Stimulated activated CD8-positive, alpha-beta memory T cell treated with anti-CD3 and anti-CD28 coated beads, Interleukin-7, amount 100 ng/mL, for 1 hour (primary cell): ENCODE measurements at places on chromosomes 1 and 21.

DNA sequence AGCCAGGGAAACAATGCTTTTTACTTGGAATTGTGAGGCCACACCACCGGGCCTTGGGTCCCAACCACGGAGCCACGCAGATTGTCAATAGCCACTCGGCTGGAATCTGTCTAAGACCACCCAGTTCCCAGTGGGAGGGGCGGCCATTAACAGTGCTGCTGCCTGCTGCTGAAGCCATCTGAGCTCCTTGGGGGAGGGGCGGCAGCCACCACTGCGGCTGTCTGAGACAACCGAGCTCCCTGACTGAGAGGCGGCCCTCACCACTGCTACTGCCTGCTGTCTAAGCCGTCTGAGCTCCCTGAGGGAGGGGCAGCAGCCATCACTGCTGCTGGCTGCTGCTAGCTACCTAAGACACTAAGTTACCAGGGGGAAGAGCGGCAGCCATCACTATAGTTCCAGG lies 64.3 kb downstream of the DMRTA2 start:
- no peak for DNase-seq

GRCh38 chr1:230827081-230827681 lies 41.1 kb downstream of the C1orf198 start:
- no peak for DNase-seq

DNA sequence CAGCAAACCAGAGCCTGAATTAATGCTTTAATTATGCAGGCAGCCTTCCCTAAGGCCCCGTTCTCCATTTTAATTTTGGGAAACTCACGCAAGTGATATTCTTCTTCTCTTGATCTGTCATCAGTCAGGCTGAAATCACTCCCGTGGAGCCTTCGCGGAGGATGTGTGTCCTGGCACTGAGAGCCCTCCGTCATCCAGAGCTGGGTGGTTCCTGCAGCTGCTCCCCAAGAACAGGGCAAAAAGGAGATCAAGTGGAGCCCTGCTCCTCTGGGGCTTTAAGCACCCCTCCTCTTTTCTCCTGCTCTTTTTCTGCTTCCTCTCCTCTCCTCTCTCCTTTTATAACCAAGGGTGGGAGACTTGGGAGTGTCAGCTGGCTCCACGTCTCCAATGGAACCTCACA lies 133.2 kb upstream of the CACNA1E start:
- no peak for DNase-seq

GRCh38 chr1:147105909-147106308 lies 66.4 kb downstream of the PRKAB2 start:
- no peak for DNase-seq

DNA sequence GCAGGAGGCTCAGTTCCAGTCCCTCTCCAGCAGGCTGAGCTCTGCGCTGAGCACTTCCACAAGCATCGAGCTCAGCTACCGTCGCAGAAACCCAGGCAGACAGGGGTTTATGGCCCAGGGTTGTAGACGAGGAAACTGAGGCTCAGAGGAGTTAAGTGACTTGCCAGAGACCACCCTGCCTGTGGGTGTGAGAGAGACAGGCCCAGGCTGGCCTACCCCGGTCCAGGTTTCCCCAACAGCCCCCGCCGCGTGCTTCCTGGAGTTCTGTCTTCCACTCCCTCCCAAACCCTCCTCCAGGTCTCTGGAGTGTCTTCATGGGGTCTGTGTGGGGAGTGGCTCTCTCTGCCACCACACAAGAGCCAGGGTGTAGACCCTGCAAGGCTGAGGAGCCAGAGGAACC lies 615.9 kb downstream of the PTPRU start:
- no peak for DNase-seq

DNA sequence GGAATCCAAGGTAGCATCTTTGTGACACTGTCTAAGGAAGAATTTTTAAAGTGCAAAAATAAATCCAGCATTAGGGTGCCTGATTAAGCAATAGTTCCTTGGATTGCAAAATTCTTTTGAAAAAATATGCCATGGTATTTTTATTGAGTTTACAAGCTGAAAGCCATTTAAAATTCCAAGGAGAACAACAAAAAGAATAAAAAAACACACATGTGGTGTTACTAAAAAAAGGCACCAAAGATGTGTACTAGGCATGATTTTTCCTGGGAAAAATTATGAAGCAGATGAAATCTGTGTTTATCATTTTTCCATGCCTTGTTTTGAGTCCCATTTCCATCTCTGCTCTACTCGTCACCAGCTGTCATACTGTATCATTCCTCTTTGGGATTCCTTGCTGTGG lies 157.0 kb upstream of the ZNHIT6 start:
- no peak for DNase-seq

DNA sequence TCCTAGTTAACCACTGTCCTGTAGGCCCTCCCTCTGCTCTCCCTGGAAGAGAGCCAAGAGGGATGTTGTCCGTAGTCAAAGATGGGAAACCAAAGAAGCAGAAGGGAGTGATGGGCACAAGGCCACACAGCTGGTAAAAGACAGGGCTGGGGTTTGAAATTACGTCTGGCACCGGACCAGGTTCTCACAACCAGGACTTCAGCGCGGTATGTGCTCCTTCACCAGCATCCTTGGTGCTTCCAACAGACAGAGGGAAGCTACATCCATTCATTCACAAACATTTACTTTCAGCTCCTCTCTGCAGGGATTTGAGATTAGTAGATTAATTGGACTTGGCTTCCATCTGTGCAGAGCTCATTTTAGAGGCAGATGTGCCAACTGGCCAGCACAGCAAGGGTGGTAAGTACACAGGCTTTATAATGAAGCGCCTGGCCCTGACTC lies 191.2 kb downstream of the TRABD2B start:
- DNase-seq: no peak

DNA sequence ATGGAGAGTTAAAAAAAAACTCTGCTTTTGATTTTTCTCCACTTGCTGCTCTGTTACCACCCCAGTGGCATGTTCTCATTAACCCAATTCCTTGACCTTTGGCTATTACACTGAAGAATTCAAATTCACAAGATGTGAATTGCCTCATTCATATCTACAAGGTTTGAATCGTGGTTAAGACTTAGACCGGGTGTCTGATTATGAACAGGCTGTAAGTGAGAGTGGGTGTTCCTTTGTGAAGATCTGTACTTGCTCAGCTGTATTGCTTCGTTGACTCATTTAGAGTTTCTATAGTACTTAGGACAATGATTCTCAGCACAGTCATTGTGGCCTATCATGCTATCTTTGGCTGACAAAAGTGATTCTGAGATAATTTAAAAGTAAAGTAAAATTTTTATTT lies 36.4 kb downstream of the DNM3 start:
- no peak for DNase-seq

- no peak for DNase-seq
Observed at GRCh38 chr21:41318218-41318617, 1.6 kb downstream of the FAM3B start.

DNA sequence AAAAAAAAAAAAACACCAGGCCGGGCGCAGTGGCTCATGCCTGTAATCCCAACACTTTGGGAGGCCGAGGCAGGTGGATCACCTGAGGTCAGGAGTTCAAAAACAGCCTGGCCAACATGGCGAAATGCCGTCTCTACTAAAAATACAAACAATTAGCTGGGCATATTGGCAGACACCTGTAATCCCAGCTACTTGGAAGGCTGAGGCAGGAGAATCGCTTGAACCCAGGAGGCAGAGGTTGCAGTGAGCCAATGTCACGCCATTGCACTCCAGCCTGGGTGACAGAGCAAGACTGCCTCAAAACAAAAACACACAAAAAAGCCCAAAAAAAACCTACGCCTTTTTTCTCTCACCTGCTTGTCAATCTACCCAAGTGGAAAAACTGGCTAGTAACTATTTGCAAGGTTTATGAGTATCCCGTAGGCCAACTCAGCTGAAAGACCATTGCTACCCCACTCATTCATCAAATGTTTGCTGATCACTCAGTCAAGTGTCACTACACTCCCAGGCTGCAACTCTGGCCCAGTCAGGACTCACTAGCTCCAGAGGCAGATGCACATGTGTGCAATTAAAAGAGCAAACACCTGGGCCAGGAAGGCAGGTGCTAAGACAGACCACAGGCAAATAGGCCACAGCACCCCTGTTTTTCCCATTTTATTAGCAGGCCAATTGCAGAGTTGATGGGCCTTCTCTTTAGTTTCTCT lies 2.0 kb downstream of the CSRP1 start:
- DNase-seq: no peak

DNA sequence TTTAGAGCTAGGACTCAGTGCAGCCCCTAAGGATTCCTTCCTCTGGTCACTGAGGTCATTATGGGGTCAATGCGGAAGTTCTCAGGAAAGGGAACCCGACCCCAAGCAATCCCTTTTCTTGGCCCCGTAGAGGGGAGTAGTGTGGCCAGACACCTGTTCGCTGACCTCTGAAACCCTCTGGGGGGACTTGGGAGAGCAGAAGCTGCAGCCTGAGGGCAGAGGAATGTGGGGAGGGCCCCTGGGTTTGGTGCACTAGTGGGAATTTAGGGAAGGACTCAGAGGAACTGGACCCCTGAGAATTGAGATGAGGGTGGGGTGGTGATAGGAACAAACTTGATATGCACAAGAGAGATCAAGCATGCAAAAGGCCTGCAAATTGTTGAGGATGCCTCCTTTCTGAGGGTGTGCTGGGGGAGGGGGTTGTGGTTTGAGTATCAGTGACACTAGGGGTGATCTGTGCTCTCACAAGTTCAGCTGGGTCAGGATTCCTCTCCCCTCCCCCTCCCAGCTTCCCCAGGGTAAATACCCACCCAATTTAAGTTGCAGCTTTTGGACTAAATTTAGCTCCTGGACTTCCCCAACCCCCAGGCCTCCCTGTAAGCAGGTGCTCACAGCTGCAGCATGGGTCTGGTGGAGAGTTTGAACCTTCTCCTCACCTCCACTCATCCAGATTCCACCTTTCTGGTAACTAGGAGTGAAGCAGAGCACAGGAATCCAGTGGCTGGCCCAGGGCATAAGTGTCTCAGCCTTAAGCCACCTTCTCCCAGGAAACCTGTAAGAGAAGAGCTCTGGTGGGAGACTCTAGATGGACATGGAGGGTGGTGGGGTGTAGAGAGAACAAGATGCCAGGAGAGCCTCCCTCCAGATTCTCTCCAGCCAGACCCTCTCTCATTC lies 13.5 kb downstream of the ADAMTSL4 start:
- DNase-seq: no peak

GRCh38 chr1:96130432-96130831 lies 591.2 kb upstream of the PTBP2 start:
- no peak for DNase-seq

GRCh38 chr1:219900201-219900600 lies 28.2 kb downstream of the SLC30A10 start:
- DNase-seq: no peak

DNA sequence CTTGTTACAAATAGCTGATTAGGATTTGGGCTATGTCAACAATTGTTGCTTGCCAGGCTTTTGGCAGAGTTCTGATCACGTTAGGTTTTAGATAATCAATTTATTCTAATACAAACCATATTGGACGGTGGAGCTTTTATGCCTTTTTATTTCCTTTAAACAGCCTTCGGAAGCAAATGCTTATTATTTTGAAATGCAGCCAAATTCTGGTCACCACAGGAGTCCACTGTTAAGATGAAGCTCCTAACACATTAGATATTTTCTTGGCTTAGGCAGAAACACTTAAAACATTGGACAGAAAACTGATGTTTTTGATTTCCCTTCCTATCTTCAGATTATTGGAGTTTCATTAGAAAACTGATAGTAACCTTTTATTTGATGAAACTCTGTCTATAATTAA lies 82.9 kb downstream of the CENPF start:
- DNase-seq: no peak

DNA sequence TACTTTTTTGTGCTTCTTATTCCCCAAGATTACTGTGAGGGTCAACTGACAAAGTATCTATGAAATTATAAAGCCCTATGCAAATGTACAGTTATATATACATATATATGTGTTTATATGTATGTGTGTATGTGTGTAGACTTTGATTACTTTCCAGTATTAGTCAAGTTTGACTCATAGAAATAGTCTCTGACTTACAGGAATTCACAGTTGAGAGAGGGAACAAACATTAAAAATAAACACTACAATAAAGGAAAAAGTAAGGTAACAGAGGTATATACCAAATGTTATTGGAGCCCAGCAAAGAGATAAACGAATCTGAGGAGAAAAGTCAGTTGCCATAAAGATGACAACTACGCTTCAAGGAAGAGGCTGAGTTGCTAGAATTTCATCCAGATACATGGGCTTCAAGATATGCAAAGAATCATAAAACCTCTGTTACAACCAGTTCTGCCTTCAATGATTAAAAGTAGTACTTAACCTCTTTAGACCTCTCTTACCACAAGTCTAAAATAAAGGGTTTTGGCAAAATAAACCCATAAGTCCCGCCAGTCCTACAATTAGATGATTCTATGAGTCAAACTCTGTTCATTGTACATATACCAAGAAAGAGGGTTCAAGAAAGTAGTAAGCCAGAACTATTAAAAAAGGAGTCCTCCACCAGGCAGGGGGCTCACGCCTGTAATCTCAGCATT lies 7.2 kb downstream of the IFT25 start:
- DNase-seq: no peak
